H1 (cell line): ENCODE measurements at places on chromosomes 11 and 22.
A peak's percentile ranks its signal among the peaks of the same experiment; 100 is the strongest.

- H3K27me3 ChIP-seq = no peaks in the 10 kb centered on the region
- no peaks in the 10 kb centered on the region for H3K4me1 ChIP-seq
- peak overlapping the region; percentile 91 for H3K4me3 ChIP-seq
- DNase-seq = no peak
- peak overlapping the region; percentile 72; the same call in 1 of the 2 replicates for H3K27ac ChIP-seq
These were observed 862 bp upstream of the CENATAC start for GRCh38 chr11:118996926-118997626.

DNA sequence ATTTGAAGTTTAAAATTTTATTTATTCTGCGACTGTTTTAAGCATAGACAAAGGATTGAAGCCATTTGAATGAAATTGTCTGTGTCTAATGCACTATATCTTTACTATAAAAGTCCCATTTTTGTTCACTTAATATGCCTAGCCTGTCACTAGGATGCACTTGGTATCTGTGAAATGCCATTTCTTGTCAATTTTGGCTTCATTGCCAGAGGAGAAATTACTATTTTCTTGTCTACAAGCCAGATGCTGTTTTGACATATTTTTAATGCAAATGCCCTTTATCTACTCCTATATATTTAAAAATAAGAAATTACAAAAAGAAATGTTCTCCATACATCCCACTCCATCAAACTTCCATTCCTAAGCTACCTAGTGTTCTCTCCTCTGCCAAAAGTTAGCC is 1704.5 kb upstream of the RAG2 start:
- H3K27me3 ChIP-seq = no peaks in the 10 kb centered on the region
- no peak overlapping the region for H3K4me3 ChIP-seq
- no peak for DNase-seq
- H3K27ac ChIP-seq = no peak overlapping the region
- no peaks in the 10 kb centered on the region for H3K36me3 ChIP-seq

DNA sequence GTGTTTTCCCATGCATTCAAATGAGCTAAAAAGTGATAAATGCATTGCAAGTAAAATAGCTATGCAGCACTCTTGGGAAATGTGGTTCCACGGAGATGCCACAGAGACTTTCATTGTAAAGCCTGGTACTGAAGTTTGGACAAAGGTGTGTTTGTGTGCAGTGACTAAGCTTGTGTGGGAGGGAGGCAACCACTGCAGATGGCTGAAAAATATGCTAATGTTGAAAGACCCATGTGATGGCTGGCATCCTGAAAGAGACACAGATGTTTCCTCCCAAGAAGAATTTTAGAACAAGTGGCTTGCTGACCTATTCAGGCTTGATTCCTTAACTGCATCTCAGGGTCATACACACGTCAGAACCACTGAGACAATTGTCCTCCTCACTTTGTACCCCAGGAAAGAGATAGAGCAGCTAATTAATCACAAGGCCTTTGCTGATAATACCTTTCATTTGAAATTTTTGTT is 73.8 kb downstream of the FAM76B start:
- no peaks in the 10 kb centered on the region for H3K27me3 ChIP-seq
- H3K4me1 ChIP-seq = no peaks in the 10 kb centered on the region
- no peaks in the 10 kb centered on the region for H3K36me3 ChIP-seq
- H3K27ac ChIP-seq = no peak overlapping the region

GRCh38 chr11:116928102-116928777 is 90.8 kb upstream of the APOA1 start:
- no peaks in the 10 kb centered on the region for H3K36me3 ChIP-seq
- no peaks in the 10 kb centered on the region for H3K27me3 ChIP-seq
- H3K4me3 ChIP-seq = no peak overlapping the region

GRCh38 chr11:569158-569885 is 6.9 kb upstream of the PHRF1 start:
- H3K27ac ChIP-seq = no peak overlapping the region
- H3K4me1 ChIP-seq = peaks cover 3% of the 10 kb centered on the region
- H3K36me3 ChIP-seq = no peaks in the 10 kb centered on the region; the same call in 1 of the 2 replicates

GRCh38 chr11:31895926-31896325 is 84.8 kb upstream of the PAX6 start:
- H3K4me3 ChIP-seq = no peak overlapping the region
- H3K36me3 ChIP-seq = no peaks in the 10 kb centered on the region
- no peak for DNase-seq
- no peak overlapping the region for H3K27ac ChIP-seq
- no peaks in the 10 kb centered on the region for H3K4me1 ChIP-seq

GRCh38 chr11:108961095-108961494 is 296.2 kb downstream of the DDX10 start:
- no peak overlapping the region for H3K4me3 ChIP-seq
- no peaks in the 10 kb centered on the region for H3K36me3 ChIP-seq
- H3K4me1 ChIP-seq = peaks cover 12% of the 10 kb centered on the region; the same call in 1 of the 2 replicates
- no peak overlapping the region for H3K27ac ChIP-seq
- H3K27me3 ChIP-seq = no peaks in the 10 kb centered on the region
- DNase-seq = no peak

- H3K4me3 ChIP-seq = no peak overlapping the region
- DNase-seq = no peak
- 0 out of 2 replicates have a peak, but pooled peaks cover 4% of the 10 kb centered on the region for H3K4me1 ChIP-seq
- no peaks in the 10 kb centered on the region for H3K27me3 ChIP-seq
- no peak overlapping the region for H3K27ac ChIP-seq
These were observed 96.4 kb upstream of the BIRC3 start for GRCh38 chr11:102220728-102221467.

GRCh38 chr22:40422558-40423309 is 52.3 kb downstream of the SGSM3 start:
- H3K36me3 ChIP-seq = peaks cover 22% of the 10 kb centered on the region; the same call in 1 of the 2 replicates
- no peaks in the 10 kb centered on the region for H3K4me1 ChIP-seq
- H3K27ac ChIP-seq = no peak overlapping the region
- DNase-seq = no peak
- H3K4me3 ChIP-seq = no peak overlapping the region
- H3K27me3 ChIP-seq = no peaks in the 10 kb centered on the region

DNA sequence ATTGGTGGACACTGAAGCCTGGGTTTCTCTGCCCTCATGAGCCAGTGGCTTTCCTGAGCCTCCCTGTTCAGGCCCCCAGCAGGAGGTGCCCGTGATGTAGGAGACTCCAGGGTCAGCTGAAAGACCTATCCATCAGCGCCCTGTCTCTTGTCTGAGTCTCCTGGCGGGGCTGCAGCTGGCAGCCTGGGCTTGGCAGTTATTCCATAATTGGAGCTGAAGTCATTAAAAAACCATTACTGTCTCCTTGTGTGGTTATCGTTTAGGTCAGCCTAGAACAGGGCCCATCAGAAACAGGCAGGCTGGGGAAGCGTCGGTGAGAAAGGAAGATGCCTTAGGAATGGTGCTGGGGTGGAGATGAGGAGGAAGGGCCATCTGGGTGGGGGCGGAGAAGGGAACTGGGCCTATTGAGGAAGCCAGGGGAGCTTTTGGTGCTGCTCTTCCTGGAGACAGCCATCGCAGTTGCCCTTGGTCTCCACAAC is 5.0 kb downstream of the TUB start:
- H3K4me3 ChIP-seq = no peak overlapping the region
- H3K27ac ChIP-seq = no peak overlapping the region
- no peaks in the 10 kb centered on the region for H3K36me3 ChIP-seq

- H3K4me1 ChIP-seq = no peaks in the 10 kb centered on the region
- no peak overlapping the region for H3K4me3 ChIP-seq
- H3K27ac ChIP-seq = no peak overlapping the region
- no peaks in the 10 kb centered on the region for H3K27me3 ChIP-seq
- no peaks in the 10 kb centered on the region for H3K36me3 ChIP-seq
These were observed 62.9 kb downstream of the RCN1 start for GRCh38 chr11:32153747-32154146.

DNA sequence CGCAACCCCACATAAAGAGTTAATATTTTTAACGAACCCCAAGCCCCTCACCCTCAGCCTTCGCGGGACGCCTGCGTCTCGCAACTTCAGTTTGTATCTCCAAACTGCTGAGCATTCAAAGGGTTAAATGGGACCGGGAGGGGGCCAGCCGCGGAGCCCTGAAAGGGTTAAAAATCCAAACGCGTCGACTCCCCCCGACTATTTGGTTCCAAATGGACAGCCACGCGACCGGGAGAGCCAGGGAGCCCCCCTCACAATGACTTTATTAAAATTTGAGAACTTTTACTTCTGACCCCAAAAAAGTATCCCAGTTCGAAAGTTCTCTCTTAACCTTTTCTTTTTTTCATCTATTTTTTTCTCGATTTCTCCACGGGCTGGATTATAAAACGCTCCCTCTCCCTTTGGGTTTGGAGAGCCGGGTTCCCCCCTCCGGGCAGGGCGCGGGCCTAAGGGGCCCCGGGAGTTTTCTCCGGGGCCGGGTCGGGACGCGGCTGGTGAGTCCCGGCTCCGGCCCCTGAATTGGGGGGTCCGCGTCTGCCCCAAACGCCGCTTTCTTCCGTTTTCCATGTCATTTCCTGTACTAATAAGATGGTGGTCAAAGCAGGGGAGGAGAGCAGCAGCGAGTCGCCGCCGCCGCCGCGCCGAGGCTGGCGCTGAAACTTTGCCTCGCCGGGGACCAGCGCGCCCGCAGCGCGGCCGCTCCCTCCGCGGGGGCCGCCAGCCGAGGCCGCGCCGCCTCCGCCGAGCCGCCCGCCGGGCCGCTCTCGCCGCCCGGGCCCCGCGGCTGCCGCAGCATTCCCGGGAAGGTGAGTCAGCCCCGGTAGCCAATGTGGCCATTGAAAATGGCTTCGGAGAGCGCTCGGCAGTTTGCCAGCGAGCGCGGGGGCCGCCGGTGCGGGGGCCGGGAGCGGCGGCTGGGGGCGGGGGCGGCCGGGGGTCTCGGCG is at the start of gene PRDM11:
PRDM11 (plus strand) TSS at position 568 of the 945 bp plus-strand sequence. CDS start 35,128 bp downstream, outside the sequence.
- peak within 1 kb of the TSS; percentile 26 for H3K27ac ChIP-seq
- peaks cover 11% of the 10 kb centered on the region for H3K27me3 ChIP-seq
- no peaks in the 10 kb centered on the region for H3K36me3 ChIP-seq
- no peak for DNase-seq
- H3K4me3 ChIP-seq = peak within 1 kb of the TSS; percentile 55

DNA sequence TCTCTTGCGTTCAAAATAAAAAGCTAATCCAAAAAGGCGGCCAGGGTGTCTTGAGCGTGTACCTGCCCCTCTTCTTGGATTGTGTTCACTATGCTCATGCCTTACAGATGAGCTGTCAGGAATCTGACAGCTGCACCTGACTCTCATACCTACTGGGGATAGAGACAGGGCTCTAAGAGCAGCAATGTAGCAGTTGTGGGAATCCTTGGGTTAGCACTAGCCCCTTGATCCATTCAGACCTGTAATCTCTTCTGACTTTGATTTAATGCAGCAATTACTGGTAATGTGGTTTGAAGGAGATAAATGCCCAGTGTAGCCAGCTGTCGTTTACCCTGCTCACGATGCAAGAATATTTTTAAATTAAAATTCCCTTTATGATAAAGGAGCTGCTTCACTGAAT is 145.8 kb downstream of the APOL5 start:
- no peak overlapping the region for H3K27ac ChIP-seq
- DNase-seq = no peak
- no peaks in the 10 kb centered on the region for H3K27me3 ChIP-seq
- peaks cover 10% of the 10 kb centered on the region; the same call in 1 of the 2 replicates for H3K4me1 ChIP-seq
- H3K4me3 ChIP-seq = no peak overlapping the region
- no peaks in the 10 kb centered on the region for H3K36me3 ChIP-seq

DNA sequence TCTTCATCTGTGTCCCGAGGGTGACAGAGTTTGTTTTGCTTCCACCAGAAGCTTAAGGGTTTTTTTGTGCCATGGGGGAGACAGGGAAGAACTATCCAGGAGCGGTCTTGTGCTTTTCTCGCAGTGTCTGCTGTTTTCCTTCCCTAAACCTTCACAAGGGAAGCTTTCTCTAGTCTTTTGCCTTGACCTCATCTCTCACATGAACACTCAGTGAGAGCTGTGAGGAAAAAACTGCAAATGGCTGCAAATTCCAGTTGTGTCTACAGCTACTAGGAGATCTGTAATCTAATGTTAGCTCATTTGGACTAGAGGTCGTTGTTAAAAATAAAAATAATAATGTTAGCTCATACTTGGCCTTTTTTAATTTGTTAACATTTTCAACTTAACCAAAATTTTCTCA is 264.7 kb upstream of the SESN3 start:
- peaks cover 6% of the 10 kb centered on the region for H3K4me1 ChIP-seq
- no peaks in the 10 kb centered on the region for H3K27me3 ChIP-seq
- H3K4me3 ChIP-seq = no peak overlapping the region
- no peak for DNase-seq

- H3K36me3 ChIP-seq = peaks cover 3% of the 10 kb centered on the region; the same call in 1 of the 2 replicates
- no peaks in the 10 kb centered on the region for H3K27me3 ChIP-seq
- H3K27ac ChIP-seq = no peak overlapping the region
These were observed 6.1 kb downstream of the PLEKHA7 start for GRCh38 chr11:17008099-17008498.

GRCh38 chr11:15605094-15605493 is 490.4 kb downstream of the INSC start:
- no peak overlapping the region for H3K27ac ChIP-seq
- peaks cover 3% of the 10 kb centered on the region; the same call in 1 of the 2 replicates for H3K4me1 ChIP-seq
- no peak overlapping the region for H3K4me3 ChIP-seq
- H3K36me3 ChIP-seq = no peaks in the 10 kb centered on the region
- no peaks in the 10 kb centered on the region for H3K27me3 ChIP-seq

DNA sequence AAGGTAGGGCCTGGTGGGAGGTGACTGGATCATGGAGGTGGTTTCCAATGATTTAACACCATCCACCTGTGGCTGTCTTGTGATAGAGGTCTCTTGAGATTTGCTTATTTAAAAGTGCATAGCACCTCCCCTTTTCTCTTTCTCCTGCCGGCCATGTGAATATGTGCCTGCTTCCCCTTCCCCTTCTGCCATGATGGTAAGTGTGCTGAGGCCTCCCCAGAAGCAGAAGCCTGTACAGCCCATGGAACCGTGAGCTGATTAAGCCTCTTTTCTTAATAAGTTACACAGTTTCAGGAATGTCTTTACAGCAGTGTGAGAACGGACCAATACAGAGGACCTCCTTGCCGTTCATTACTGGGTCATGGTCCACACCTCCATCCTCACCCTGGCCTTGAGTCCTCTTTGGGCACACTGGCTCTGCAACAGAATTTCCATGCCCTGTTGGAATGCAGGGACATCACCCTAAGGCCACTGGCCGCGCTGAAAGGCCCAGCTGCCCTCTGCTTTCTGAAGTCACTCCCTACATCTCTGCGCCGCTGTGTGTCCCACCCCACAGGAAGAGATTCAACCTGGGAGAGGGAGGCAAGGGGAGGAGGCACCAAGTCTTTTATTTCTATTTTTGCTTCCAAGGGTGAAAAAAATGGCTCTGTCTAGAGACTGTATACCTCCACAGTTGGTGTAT is 49.0 kb upstream of the DKK3 start:
- no peaks in the 10 kb centered on the region for H3K36me3 ChIP-seq
- DNase-seq = no peak
- H3K4me1 ChIP-seq = no peaks in the 10 kb centered on the region
- H3K27ac ChIP-seq = no peak overlapping the region
- no peak overlapping the region for H3K4me3 ChIP-seq

DNA sequence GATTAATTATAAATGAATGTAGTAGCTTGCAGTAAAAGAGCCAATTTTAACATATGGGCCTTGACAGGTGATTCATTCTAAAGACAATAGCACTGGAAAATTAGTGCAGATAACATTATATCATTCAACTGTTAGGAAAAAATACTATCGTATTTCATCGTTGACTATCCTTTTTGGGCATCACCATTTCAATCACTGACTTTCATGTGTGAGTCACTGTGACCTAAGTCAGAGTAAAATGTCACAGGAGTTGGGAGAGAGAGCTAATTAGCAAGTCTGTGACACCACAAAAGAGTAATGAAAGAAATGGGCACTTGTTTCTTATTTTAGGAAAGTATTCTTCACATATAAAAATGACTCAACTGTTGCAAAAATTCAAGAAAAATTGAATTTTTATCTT is 253.8 kb upstream of the CNTN5 start:
- H3K36me3 ChIP-seq = no peaks in the 10 kb centered on the region
- no peaks in the 10 kb centered on the region for H3K27me3 ChIP-seq
- H3K4me3 ChIP-seq = no peak overlapping the region
- H3K4me1 ChIP-seq = no peaks in the 10 kb centered on the region
- H3K27ac ChIP-seq = no peak overlapping the region

- H3K27ac ChIP-seq = no peak overlapping the region
- no peak for DNase-seq
- H3K4me3 ChIP-seq = no peak overlapping the region
- H3K27me3 ChIP-seq = no peaks in the 10 kb centered on the region
- H3K4me1 ChIP-seq = no peaks in the 10 kb centered on the region
These were observed 81.2 kb downstream of the GUCY1A2 start for GRCh38 chr11:106937111-106937510.
